Stimulated activated CD8-positive, alpha-beta memory T cell treated with anti-CD3 and anti-CD28 coated beads, Interleukin-4, amount 100 ng/mL, for 1 hour (primary cell): ENCODE measurements at places on chromosomes 3 and 15.

GRCh38 chr3:18758047-18758704, 333.0 kb upstream of the SATB1 start:
- no peak for DNase-seq

DNA sequence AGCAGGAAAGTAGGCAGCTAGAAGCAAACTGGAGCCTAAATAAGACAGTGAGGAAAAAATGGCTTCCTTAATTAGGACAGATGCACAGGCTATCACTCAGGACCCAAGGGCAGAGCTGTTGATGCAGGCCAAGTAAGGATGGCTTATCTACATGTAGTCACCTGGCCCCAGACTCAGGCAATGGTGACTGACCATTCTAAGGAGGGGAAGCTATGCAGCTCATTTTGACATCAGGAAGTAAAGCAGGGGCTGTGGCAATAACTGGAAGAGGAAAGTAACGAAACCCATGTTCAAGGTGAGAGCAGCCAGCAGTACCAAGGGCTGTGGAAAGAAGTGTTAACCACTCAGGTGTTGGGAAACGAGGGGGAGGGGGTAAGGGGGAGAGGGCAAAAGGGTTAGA, 16.2 kb downstream of the ACAD11 start:
- DNase-seq: no peak

DNA sequence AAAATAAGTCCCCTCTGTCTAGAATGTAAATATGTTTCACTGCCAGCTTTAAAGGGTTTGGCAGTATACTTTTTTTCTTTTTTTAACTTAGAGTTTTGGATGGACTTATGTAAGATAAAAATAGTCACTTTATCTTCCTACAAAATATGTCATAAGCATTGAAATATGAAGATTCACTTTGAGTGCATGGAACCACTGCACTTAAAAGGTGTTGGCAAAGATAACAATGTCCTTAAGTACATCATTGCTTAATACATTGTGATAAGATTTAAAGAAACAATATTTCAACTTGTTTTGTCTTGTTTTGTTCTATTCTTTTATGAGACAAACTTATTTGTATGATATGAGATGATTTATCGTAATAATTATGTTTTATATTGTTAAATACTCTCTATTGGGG, 66.3 kb upstream of the NAALADL2 start:
- DNase-seq: no peak

GRCh38 chr3:143134471-143134870, 14.9 kb downstream of the CHST2 start:
- no peak for DNase-seq

DNA sequence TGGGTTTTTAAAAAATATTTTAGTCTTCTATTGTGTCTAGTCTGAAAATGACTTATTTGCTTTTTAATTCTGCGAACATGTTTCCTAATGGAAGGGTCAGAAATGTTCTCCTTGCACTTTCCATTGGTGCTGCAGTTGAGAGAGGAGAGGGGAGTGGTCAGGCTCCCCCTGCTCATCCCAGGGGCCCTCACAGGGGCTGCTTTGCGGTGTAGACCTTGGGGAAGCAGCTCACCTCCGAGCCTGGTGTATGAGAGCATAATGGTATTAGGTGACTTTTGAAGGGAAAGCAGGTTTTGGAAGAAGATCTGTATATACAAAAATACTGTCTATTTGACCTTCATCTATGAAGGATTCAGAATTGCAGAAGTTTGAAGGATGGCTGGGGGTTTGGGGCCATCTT, 28.3 kb downstream of the APBA2 start:
- DNase-seq: no peak

GRCh38 chr3:77342688-77343087, 302.8 kb downstream of the ROBO2 start:
- no peak for DNase-seq

DNA sequence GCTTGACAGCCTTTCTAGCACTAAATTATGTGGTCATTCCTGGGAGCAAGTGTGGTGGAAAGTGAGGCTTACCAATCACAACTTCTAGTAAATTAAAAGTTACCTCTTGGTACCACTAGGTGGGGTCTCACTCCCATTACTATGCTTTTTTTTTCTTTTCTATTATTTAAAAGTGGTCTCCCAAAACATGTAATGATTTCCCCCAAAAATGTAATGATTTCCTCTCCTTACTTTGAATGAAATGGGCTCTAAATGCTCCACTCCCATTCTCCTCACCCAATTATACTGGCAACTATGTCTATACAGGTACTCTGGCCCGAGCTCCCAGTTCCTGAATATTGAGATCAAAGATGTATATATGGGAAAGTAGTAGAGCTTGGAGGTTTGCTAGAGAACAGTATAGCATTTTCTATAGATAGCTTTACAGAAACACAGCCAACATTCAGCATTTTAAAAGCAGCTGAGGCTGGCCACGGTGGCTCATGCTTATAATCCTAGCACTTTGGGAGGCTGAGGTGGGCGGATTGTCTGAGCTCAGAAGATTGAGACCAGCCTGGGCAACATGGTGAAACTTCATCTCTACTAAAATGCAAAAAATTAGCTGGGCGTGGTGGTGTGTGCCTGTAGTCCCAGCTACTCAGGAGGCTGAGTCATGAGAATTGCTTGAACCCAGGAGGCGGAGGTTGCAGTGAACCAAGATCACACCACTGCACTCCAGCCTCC, 70.9 kb downstream of the DCUN1D1 start:
- DNase-seq: no peak

- no peak for DNase-seq
Measured at GRCh38 chr3:184635126-184635525, 73.5 kb downstream of the EPHB3 start.

DNA sequence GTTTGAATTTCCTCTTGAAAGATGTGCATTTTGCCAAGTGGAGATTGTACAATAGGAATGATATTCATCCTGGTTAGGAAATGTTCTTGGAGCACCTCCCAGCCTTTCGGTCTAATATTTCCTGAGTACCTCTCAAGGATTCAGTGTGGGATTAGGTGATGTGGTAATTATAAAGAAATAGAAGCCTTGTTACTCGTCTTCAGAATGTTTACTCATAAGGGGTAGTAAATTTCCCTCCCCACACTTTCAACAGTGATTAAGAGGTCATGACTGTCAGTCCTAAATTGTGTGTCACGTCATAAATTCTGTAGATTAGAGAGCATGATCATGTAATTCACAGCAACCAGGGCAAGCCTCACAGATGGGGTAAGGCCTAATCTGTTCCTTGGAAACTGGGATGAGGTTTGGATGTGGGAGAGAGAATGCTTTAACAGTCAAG, 633.1 kb upstream of the TBL1XR1 start:
- no peak for DNase-seq

- DNase-seq: no peak
Measured at GRCh38 chr15:70322051-70322668, 224.4 kb upstream of the TLE3 start.

DNA sequence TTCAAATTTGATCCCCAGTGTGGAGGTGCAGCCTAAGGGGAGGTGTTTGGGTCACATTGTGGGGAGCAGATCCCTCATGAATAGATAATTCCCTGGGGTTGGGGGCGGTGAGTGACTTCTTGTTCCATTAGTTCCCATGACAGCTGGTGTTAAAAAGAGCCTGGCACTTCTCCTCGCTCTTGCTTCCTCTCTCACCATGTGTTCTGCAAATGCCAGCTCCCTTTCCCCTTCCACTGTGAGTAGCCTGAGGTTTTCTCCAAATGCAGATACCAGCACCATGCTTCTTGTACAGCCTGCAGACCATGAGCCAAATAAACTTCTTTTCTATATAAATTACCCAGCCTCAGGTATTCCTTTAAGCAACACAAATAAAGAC, 23.1 kb downstream of the RIOX2 start:
- no peak for DNase-seq

GRCh38 chr3:150302246-150302645, 105.9 kb upstream of the TSC22D2 start:
- DNase-seq: no peak

DNA sequence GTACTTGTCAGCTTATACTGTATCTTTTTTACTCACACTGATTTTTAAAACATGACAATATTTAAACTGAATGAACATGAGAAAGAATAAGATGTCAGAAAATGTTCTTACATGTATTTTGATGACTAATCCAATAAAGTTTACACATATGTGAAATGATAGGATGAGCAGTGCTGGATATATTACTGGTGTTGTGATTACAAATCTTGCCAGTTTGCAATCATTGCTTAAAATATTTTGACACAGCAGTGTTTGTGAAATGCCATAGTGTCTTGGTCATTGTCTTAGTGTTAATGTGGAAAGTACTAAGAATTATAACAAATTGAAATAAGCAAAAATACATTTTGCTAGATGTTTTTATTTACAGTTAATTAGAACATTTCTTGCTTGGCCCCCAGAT, 118.7 kb upstream of the MLF1 start:
- no peak for DNase-seq

DNA sequence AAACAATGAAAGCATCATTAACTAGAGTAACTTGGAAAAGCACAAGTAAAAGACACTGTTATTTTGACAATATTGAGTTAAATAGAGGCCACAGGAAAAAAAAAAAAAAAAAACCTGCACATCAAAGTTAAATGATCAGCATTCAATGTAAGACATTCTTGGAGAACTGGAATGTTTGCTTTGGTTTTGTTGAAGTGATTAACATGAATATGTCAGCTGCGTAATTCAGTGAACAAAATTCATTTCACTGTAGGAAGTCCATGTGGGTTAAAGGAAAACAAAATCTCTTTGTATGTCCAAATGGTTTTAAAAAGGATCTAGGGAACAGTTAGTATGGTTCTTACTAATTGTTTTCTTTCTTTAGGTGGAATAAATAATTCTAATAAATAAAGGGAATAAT, 252.8 kb upstream of the CNTN6 start:
- no peak for DNase-seq

- no peak for DNase-seq
Measured at GRCh38 chr3:174547801-174548435, 311.2 kb upstream of the NAALADL2 start.

DNA sequence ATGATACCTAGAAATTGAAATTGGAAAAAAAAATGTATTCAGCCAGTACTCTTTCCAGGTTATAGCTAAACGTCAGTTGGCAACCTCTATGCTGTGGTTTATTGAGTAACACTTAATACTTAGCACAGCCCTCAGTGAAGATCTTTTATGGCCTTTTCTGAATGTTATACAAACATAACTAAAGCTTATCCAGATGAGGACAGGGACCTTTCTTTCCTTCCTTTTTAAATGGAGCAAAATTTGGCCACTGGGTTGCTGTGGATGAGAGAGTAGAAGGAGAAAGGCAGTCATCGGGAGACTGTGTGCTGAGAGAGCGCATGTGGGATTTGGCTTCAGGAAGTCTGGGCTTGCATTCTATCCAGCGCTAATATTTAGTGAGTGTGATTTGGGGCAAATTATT, 36.1 kb downstream of the IGF1R start:
- DNase-seq: no peak

DNA sequence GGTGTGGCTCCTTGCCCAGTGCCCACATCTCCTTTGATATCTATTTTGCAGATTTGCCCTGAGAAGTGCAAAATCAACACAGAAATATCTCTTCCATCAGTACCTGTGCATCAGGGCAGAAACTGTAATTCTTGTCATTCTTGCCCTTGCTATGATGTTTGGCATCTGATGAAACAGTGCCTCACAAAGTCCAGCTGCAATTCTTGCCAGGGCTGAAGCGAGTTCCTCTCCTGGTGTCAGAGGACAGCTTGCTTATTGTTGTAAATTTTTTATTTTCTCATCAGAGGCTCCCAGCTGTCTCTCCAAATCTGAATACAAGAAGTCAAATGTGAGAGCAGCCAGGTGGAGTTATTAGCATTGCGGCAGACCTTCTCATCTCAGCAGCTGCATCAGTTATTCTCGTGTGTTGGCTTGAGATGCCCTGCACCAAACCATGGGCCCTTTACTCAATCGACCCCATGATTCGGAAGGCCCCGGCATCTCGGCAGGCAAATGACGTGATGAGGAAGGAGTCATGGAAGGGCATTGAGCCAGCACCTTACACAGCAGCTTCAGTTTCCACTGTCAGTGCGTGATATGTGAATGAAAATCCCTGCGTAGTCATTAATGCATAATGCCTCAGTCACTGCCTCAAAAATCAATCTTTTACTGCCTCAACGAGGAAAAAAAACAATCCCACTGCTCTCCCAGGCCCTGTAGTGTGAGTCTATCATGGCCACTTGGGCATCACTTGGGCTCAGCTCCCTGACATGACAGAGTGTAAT, 93.4 kb downstream of the CCNL1 start:
- DNase-seq: no peak

GRCh38 chr3:53850895-53851294, 4.5 kb downstream of the IL17RB start:
- no peak for DNase-seq

- no peak for DNase-seq
Measured at GRCh38 chr3:195183071-195183776, 87.7 kb downstream of the XXYLT1 start.

GRCh38 chr3:72017935-72018334, 233.0 kb upstream of the PROK2 start:
- no peak for DNase-seq

DNA sequence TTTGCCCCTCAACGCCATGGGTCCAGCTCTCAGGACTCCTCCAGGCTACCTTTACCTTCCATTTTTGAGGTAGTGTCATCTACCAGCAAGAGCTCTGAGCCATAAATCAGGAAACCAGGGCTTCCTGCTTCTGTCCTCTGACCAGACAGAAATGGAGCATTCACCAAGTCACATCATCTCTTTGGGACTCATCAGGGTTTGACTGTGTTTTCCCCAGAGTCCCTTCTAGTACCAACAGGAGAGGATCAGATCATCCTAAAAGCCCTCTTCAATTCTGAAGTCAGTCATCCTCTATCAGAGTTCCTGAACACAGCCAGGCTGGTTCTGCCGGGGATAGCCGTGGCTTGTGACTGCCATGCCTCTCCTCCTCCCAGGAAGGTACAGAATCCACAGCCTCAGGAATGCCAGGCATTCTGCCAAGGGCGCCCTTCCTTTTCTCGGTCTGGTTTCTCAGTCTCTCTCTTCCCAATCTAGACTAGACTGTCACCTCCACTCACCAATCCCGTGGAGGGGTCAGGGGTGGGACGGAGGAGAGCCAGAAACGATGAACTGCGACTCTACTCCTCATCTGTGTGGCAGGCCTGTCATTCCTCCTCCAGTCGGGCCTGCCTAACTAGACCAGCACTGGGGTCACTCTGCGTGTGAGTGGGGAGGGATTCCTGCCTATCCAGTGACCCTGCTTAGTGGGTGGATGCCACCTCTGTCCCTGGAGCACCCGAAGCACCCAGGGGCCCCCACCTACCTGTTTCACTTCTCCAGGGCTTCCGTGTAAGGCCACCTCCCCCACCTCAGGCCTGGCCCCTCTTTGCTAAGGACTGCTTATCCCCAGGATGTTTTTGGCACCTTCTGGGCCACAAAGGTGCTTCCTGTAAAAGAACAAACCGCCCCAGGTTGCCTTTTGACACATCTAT, 30.9 kb downstream of the CCNL1 start:
- DNase-seq: no peak

- DNase-seq: no peak
Measured at GRCh38 chr15:42121021-42121420, 26.7 kb upstream of the PLA2G4D start.

- DNase-seq: no peak
Measured at GRCh38 chr15:72318408-72318942, 1.5 kb downstream of the CELF6 start.

GRCh38 chr3:139288266-139288821, 55.5 kb upstream of the MRPS22 start:
- DNase-seq: no peak
